ENCODE measurements at places on chromosomes 12 and 14. TPM values are rescaled to one million over a fixed set of nuclear protein-coding genes. Genes with fewer than 3 reads are reported as not detected.
A peak's percentile ranks its signal among the peaks of the same experiment; 100 is the strongest.

OR6C2 gene
- total RNA-seq: not detected

IRAK3 gene
- total RNA-seq: 13.8 TPM

GRCh38 chr12:121114019-121114639 lies 18.5 kb upstream of the P2RX7 start:
- DNase-seq: no peak

DNA sequence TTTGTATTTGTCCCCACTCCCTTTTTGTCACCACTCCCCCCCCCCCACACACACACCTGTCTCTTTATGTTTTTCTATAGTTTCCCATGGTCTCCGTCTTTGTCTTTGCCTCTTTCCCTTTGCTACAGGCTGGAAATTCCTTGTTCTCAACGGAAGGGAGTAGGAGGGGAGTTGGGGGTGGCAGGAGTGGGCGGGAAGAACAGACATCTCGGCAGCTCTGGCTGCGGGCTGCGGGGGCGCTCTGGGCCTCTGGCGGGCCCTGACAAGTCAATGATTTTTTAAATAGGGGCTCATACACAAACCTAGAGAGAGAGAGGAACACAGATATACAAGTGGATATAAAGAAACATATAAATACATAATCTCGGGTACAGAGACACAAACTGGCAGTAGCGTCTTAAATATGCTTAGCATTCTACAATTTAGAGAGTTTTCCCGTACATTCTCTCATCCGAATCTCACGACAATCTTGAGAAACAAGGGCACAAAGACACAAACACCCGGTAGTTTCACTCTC lies 2.4 kb upstream of the NAB2 start:
- peak; percentile 58 for DNase-seq

DNA sequence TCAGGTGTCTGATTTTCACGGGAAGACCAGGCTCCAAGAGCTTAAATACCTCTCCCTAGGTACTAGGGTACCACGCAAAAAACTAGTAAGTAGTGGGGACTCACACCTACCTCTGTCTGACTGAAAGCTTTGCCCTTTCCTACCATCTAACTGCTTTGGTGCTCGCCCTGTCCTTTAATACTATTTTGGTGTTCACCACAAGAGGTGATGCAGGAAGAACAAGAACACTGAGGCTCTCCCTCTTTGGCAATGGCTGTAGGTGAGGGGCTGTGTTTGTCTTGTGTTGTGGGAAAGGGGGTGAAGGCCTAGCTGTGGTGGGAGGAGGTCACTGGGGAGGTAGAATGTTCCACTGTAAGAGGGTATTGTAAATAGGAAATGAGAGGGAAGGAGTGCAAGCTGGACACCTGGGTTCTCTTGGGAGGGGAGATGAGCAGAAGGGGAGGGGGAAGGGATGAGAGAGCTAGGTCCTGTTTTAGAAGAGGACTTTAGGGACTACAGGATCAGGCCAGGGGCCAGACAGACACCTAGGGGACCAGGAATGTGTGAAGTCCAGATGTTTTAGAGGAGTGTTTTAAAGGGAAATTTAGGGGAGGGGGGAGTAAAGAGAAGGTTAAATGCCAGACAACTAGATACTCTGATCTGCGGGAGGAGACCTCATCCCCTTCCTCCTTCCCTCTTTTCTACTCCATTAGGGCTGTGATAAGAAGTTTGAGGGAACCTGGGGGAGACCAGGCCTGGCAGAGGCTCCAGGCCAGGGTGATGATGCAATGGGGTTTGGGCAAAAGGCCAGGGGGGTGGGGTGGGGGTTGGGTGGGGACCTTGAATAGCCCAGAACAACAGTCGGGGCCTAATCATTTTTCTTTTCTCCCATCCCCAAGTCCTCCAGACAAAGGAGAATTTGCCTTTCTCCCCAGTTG lies 2.1 kb downstream of the ITGA5 start:
- no peak for DNase-seq

- no peak for DNase-seq
These were observed 14.6 kb downstream of the DIP2B start for GRCh38 chr12:50519353-50519752.

- no peak for DNase-seq
These were observed 4.9 kb downstream of the BMP4 start for GRCh38 chr14:53951627-53952303.

- no peak for DNase-seq
These were observed 131.9 kb downstream of the GPR135 start for GRCh38 chr14:59333235-59333634.

Measured in transverse colon (tissue), 4 donors.